GF-D8 (cell line): ENCODE measurements at places on chromosomes 1 and 21.

- no peak for DNase-seq
These were observed 55.4 kb downstream of the HSF2BP start for GRCh38 chr21:43603641-43604504.

GRCh38 chr1:69312055-69312732 is 255.5 kb upstream of the LRRC7 start:
- DNase-seq = no peak

DNA sequence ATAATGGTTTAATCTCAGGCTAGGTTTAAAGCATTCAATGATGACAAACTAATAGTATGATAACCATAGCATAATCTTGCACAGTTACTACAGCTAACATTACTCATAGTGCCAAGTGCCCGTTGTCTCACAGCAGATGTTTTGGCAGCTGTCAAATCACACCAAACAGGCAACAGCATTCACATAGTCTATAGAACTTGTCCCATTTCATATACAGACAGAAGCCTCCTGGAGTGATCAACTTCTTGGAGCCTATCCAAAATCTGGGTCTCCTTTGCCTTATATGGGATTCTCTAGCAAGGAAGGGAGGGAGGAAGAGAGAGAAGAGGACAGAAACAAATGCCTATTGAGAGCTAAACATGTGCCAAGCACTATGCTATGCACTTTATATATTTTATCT is 250.6 kb upstream of the ZP4 start:
- no peak for DNase-seq

GRCh38 chr1:100699744-100700143 is 19.8 kb upstream of the VCAM1 start:
- no peak for DNase-seq

- DNase-seq = no peak
These were observed 131.6 kb upstream of the CACNA1E start for GRCh38 chr1:181351740-181352139.

- no peak for DNase-seq
These were observed 140.4 kb downstream of the S1PR1 start for GRCh38 chr1:101377084-101377835.

- DNase-seq = no peak
These were observed 55.3 kb upstream of the PRELP start for GRCh38 chr1:203420263-203420662.

DNA sequence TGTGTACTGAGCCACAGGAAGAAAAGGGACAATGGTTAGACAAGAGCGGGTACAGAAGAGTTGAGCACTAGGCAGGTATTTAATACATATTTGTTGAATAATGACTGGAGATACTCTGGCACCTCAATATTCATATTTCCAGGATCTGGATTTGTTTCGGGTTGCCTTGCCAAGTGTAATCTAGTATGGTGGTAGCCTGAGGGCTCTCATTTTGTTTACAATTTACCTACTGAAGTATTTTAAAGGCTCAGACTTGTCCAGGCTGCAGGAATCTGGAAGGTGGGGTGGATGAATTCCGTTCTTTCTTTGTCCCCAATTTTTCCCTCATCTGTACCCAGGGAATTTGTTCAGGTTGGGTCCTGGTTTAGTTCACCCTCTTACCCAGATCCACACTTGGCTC is 95.0 kb downstream of the CACHD1 start:
- DNase-seq = no peak

GRCh38 chr1:32012709-32013385 is 821 bp upstream of the KHDRBS1 start:
- no peak for DNase-seq

DNA sequence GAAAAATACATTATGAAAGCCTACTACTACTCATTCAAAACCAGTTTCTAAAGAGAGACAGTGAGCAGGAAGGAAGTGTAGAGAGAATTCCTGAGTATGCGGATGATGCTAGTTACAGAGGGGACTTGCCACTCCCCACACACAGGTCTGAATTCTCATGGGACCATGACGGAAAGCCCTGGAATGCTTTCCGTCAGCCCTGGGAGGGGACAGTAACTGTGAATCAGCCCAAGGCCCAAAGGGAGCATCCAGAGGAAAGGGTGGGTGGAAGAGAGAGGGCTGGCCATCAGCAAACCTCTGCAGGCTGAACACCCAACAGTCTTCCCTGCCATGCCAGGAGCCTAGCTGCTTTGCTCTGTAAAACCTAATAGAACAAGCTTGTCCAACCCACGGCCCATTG is 36.4 kb downstream of the RCSD1 start:
- DNase-seq = no peak

- DNase-seq = no peak
These were observed 3.2 kb upstream of the BEST4 start for GRCh38 chr1:44790968-44791801.

- no peak for DNase-seq
These were observed 45.9 kb upstream of the COL6A2 start for GRCh38 chr21:46051821-46052675.

- no peak for DNase-seq
These were observed 4.5 kb downstream of the ASCL5 start for GRCh38 chr1:201122321-201122957.

GRCh38 chr1:109896681-109897080 is 14.0 kb upstream of the CSF1 start:
- DNase-seq = no peak

DNA sequence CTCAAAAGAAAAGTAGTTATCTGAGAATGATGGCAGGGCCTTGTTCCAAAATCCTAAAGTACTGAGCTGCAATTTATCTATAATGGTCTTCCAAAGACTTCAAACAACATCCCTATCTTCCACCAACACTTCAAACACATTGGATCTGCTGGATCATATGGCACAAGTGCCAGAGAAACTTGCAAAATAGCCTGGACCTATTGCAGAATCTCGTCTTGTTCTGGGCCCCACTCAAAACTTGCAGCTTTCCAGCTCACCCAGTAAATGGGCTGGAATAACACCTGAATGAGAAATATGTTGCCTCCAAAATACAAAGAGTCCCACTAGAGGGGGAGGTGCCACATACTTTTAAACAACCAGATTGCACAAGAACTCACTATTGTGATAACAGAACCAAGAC is 44.0 kb upstream of the PKN2 start:
- DNase-seq = no peak

GRCh38 chr1:211559222-211560010 is 19.5 kb downstream of the SLC30A1 start:
- no peak for DNase-seq

- no peak for DNase-seq
These were observed 113.0 kb upstream of the TMPRSS2 start for GRCh38 chr21:41620982-41621381.

DNA sequence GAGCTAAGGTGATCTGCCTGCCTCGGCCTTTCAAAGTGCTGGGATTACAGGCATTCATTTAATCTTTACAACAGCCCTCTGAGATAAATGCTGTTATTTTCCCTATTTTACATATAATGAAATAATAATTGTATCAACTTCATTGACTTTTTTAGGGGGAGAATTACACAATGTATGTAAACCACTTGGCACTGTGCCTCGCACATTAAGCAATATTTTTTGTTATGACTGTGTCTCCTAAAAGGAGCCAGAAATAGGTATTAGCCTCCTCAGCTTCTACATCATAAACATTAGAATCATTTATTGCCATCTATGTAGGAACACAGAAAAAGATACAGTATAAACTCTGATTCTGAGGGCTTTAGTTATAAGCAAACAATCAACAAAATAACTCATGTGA is 1.1 kb upstream of the DNAJC28 start:
- no peak for DNase-seq

DNA sequence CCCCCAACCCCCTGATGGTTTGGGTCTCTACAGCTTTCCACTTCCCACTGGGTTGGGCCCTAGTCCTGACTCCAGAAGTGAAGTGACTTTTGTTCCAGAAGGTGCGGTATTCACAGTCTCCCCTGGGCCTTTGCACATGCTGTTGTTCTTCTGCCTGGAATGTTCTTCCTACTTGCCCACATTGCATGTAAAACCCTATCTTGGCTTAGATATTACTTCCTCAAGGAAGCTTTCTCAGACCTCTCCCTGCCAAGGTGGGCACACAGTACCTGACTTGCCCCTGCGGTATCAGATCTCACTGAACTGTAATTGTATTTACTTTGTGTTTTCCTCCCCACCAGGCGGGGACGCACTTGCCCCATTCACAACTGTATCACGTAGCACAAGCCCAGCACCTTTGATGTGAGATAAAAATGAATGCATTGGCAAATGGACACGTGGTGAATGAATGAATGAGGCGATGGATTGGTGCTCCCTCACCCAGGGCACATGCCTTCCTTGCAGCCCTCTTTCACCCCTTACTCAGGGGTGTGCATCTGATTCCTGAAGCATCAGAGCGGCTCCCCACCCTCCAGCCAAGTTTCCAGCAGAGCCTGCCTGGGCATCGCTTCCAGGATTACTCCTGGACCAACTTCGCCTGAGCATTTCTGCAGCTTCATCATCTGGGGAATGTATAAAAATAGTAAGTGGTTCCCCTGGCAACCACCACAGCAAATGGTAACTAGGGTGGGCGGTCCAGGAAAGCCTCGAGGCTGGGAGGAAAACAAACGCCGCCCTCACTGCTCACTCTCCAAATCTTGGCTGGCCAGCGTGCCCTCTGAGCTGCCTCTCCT is 19.8 kb downstream of the NENF start:
- no peak for DNase-seq

DNA sequence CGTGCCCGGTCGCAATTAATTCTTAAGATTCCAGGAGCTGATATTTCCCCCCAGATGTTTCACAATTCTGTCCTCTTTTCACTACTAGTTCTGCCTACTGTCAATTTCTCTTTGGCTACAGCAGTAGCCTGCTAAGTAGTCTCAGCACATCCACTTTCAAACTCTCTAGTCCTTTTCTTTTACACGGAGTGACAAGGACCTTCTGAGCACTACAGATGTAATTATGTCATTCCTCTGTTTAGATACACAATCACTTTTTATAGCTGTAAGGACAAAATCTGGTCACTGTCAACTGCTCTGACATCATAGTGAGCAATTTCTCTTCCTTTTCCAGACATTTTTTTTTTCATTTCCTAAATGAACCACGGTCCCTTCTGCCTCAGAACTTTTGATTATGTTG is 421.7 kb upstream of the CHRM3 start:
- DNase-seq = no peak

DNA sequence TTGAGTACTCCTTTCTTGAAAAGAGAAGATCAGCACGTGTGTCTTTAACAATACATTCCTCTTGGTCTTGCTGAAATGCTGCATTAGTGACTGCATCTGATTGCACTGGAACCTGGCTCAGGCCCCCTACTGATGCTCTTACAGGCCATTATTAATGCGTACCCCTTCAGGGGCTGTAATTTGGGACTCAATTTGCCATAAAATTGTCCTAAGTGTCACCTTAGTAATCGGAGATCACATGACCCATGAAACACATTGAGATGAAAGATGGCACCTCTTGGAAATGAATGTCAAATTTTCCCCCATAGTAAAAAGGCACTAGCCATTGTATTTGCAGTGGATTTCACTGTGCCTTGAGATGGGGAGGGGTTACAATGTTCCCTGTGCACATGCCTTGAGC is 563.3 kb downstream of the KIF26B start:
- no peak for DNase-seq

- DNase-seq = no peak
These were observed 4.2 kb downstream of the HIVEP3 start for GRCh38 chr1:41914516-41914915.

- DNase-seq = no peak
These were observed 76.8 kb downstream of the SLC45A1 start for GRCh38 chr1:8394456-8395321.

GRCh38 chr1:226236826-226237225 is 13.4 kb downstream of the MIXL1 start:
- no peak for DNase-seq

DNA sequence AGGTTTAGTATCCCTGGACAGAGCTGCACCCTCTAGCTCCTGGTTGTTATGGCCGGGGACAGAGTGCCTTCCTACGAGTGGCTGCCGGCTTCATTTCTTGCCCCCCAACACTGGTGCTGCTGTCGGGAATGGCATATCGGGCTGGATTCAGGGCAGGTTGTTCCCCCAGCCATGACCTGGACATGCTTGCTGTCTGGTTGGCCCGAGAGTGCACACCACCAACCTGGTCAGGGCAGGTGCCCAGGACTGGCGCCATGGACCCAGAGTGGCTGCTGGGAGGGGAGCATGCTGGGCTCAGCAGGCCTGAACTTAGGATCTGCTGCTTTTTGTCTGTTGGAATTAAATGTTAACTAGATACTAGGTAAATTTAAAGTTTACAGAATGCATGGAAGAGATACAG is 21.8 kb downstream of the H6PD start:
- no peak for DNase-seq

DNA sequence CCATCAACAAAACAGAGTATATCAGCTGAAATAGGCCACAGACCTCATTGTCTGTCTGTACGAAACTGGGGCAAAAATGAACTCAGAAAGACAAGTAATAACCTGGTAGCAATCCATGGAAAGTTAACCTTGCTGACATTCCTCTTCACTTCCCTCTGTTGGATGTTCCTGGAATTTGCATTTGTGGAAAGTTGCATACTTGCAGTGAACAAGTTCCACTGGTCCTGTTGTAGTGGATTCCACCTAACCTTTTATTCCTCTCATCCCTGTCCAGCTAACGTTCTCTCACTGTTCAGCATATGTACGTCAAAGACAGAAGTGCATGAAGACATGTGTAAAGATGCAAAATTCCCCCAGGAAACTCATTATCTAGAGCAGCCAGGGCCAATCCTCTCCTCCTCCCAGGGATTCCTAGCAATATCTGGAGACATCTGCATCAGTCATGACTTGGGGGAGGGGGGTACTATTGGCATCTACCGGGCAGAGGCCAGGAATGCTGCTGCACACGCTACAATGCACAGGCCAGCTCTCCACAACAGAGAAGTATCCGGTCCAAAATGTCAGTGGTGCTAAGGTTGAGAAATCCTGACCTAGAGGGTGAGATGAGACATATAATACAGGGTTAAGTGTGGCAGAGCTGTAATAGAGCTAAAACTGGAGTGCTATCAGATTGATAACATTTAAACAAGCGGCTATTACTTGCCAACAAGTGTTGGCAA is 8.2 kb downstream of the LPAR3 start:
- no peak for DNase-seq

- DNase-seq = no peak
These were observed 232.1 kb downstream of the ASTN1 start for GRCh38 chr1:176932114-176933104.

DNA sequence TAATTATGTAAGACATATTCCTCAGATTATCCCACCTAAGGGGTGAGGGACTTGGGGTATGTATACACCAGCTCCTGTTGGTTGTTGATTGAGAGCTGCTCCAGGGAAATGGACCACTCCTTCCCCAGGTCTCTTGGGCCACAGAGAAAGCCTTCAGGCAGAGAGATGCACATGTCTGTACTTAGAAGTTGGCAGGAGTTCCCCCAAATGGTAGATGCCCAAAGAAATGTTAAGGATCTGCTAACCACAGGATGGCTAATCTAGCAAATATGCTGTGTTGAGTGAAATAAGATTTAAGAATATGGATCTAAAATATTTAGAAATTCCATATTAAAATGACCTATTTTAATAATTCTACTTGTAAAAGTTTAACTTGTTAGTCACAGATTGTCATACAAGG is 100.8 kb upstream of the DNAH14 start:
- no peak for DNase-seq
